Stimulated activated CD4-positive, alpha-beta T cell treated with anti-CD3 and anti-CD28 coated beads, TNF-alpha, amount 100 ng/mL, for 24 hours (primary cell): ENCODE measurements at places on chromosomes 3 and 15.

DNA sequence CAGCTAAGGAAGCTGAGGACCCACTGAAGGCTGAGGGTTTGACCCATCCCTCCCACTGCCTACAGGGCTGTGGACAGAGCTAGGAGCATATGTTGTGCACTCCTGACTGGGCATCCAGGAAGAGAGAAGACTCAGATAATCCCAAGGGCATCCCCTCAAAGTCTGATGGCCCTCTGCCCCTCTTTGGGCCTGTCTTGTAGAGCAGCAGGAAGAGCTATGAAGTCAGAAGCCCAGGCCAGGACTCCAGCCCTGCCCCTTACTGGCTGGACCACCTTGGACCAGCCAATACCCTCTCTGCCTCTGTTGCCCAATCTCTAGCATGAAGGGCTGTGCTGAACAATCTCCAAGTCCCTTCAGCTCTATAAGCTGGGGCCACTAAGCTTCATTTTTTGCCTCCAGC, 210.8 kb downstream of the RPLP1 start:
- DNase-seq = no peak

DNA sequence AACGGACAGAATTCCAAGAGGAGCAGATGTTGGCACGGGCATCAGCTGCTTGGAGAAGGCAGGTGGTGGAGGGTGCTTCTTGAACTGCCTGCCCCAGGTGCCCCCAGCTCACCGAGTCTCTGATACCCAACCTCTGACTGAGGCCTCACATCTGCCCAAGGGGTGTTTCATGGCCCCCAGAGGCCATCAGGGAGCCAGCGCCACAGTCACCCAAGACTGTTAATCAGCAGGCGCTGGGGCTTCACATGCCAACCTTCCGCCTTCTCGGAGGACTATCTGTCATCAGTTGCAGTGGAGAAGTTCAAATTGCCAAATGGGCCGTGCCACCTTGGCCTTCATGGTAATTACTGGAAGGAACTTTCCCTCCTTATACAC, 61.9 kb upstream of the SLC6A1 start:
- no peak for DNase-seq

- no peak for DNase-seq
Measured at GRCh38 chr3:154464440-154465190, 34.6 kb upstream of the GPR149 start.

- DNase-seq = no peak
Measured at GRCh38 chr3:122635789-122636188, 44.9 kb upstream of the PARP14 start.
